Fibroblast of lung (primary cell): ENCODE measurements at places on chromosomes 13 and 19. TPM values are rescaled to one million over a fixed set of nuclear protein-coding genes. Genes with fewer than 3 reads are reported as not detected.

ZNF836 gene
- total RNA-seq, result 10.0 and 13.2 TPM in 2 replicates

TEX29 gene
- total RNA-seq, result 0.51 and 1.7 TPM in 2 replicates

LIG1 gene
- total RNA-seq, result 8.5 and 10.6 TPM in 2 replicates

DZIP1 gene
- 29.5 and 37.3 TPM in 2 replicates for total RNA-seq

NPHS1 gene
- not detected in 2 replicates for total RNA-seq

KLHL1 gene
- total RNA-seq, result not detected in 2 replicates

CGB8 gene
- total RNA-seq, result not detected in 2 replicates

DIRAS1 gene
- total RNA-seq, result 11.3 and 19.0 TPM in 2 replicates

ZFP36 gene
- total RNA-seq, result 3.1 and 5.6 TPM in 2 replicates

CLEC4M gene
- total RNA-seq, result not detected in 2 replicates

MED29 gene
- 15.4 and 23.0 TPM in 2 replicates for total RNA-seq

ATXN8OS gene
- total RNA-seq, result not detected in 2 replicates

ZNF561 gene
- 52.6 and 53.5 TPM in 2 replicates for total RNA-seq

PGLYRP1 gene
- total RNA-seq, result not detected in 2 replicates

POSTN gene
- total RNA-seq, result 38.0 and 221 TPM in 2 replicates

LIM2 gene
- not detected in 2 replicates for total RNA-seq

SHISA7 gene
- total RNA-seq, result not detected in 2 replicates

ALOX5AP gene
- total RNA-seq, result 0.17 TPM in 1 of 2 replicates, not detected in the other

S1PR5 gene
- under 0.01 TPM in 1 of 2 replicates, not detected in the other for total RNA-seq

ZNF701 gene
- total RNA-seq, result 12.6 and 18.8 TPM in 2 replicates

CD320 gene
- total RNA-seq, result 9.8 and 22.6 TPM in 2 replicates

TLE2 gene
- 3.8 and 4.9 TPM in 2 replicates for total RNA-seq

ATP1A3 gene
- under 0.01 and 0.17 TPM in 2 replicates for total RNA-seq

OVOL3 gene
- total RNA-seq, result not detected in 2 replicates

PRSS57 gene
- total RNA-seq, result not detected in 2 replicates

CPB2 gene
- not detected in 2 replicates for total RNA-seq

ADAT3 gene
- total RNA-seq, result 1.5 and 1.7 TPM in 2 replicates

CD33 gene
- not detected in 2 replicates for total RNA-seq

CALR3 gene
- not detected in 2 replicates for total RNA-seq

FLT3LG gene
- total RNA-seq, result 3.3 and 4.5 TPM in 2 replicates

FAM124A gene
- 2.6 and 4.8 TPM in 2 replicates for total RNA-seq

CYP4F3 gene
- not detected in 2 replicates for total RNA-seq

PSG2 gene
- total RNA-seq, result not detected in 2 replicates

ATP8B3 gene
- 1.3 and 3.0 TPM in 2 replicates for total RNA-seq

RAB8A gene
- total RNA-seq, result 47.5 and 77.6 TPM in 2 replicates

C19orf67 gene
- not detected in 2 replicates for total RNA-seq

RASGRP4 gene
- total RNA-seq, result not detected in 2 replicates

CEACAM4 gene
- total RNA-seq, result not detected in 2 replicates

CEACAM16 gene
- under 0.01 TPM in 1 of 2 replicates, not detected in the other for total RNA-seq

LYPD5 gene
- 0.50 and 1.0 TPM in 2 replicates for total RNA-seq

SSC5D gene
- total RNA-seq, result 19.3 and 19.7 TPM in 2 replicates

TNFSF13B gene
- 4.8 and 5.4 TPM in 2 replicates for total RNA-seq

ZNF419 gene
- total RNA-seq, result 13.6 and 20.3 TPM in 2 replicates

PDE4A gene
- total RNA-seq, result 3.1 and 4.1 TPM in 2 replicates

PRRG2 gene
- total RNA-seq, result 0.17 and 0.51 TPM in 2 replicates

ZNF112 gene
- total RNA-seq, result 9.1 and 10.0 TPM in 2 replicates

DMPK gene
- 44.9 and 115 TPM in 2 replicates for total RNA-seq

ZNF491 gene
- total RNA-seq, result 3.3 and 5.8 TPM in 2 replicates

NCR1 gene
- not detected in 2 replicates for total RNA-seq

GIPC3 gene
- under 0.01 TPM in 2 replicates for total RNA-seq

BST2 gene
- total RNA-seq, result 4.3 and 4.6 TPM in 2 replicates

ZNF816 gene
- total RNA-seq, result 10.1 and 10.3 TPM in 2 replicates

HSPB6 gene
- total RNA-seq, result 47.8 and 54.3 TPM in 2 replicates

CYP2A7 gene
- not detected in 2 replicates for total RNA-seq

ZNF85 gene
- 1.3 and 5.9 TPM in 2 replicates for total RNA-seq

FARP1 gene
- total RNA-seq, result 21.6 and 50.9 TPM in 2 replicates

EDNRB gene
- 0.99 and 1.3 TPM in 2 replicates for total RNA-seq
